SHP77 treated with DMSO at 0.1 percent for 48 hours (cell line): ENCODE measurements at places on chromosomes 3 and 15.

- no peak for DNase-seq
Observed at GRCh38 chr3:137024348-137024747, 66.6 kb downstream of the IL20RB start.

GRCh38 chr3:41863024-41863423, 98.9 kb downstream of the ULK4 start:
- DNase-seq, result no peak

DNA sequence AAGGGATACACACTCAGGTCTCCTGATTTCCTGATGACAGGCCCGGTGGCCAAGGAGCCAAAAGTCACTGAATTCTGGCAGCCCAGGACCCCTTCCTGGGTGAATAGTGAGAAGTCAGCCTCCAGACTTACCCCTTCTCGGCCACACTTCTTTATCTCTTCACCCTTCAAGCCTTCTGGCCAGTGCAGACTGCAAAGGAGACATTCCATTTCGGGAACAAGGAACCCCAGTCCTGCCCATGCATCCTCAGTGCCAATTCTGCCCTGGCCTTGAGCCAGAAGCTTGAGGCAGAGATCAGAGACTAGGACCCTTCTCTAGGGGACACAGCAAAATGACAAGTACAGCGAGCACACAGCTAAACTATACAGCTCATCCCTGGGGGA, 28.8 kb downstream of the GRAMD2A start:
- no peak for DNase-seq

- DNase-seq, result no peak
Observed at GRCh38 chr3:169243579-169243978, 419.9 kb downstream of the MECOM start.

GRCh38 chr3:152335273-152335672, 66.5 kb downstream of the MBNL1 start:
- DNase-seq, result no peak

GRCh38 chr3:23112491-23112890, 90.6 kb upstream of the UBE2E2 start:
- no peak for DNase-seq

DNA sequence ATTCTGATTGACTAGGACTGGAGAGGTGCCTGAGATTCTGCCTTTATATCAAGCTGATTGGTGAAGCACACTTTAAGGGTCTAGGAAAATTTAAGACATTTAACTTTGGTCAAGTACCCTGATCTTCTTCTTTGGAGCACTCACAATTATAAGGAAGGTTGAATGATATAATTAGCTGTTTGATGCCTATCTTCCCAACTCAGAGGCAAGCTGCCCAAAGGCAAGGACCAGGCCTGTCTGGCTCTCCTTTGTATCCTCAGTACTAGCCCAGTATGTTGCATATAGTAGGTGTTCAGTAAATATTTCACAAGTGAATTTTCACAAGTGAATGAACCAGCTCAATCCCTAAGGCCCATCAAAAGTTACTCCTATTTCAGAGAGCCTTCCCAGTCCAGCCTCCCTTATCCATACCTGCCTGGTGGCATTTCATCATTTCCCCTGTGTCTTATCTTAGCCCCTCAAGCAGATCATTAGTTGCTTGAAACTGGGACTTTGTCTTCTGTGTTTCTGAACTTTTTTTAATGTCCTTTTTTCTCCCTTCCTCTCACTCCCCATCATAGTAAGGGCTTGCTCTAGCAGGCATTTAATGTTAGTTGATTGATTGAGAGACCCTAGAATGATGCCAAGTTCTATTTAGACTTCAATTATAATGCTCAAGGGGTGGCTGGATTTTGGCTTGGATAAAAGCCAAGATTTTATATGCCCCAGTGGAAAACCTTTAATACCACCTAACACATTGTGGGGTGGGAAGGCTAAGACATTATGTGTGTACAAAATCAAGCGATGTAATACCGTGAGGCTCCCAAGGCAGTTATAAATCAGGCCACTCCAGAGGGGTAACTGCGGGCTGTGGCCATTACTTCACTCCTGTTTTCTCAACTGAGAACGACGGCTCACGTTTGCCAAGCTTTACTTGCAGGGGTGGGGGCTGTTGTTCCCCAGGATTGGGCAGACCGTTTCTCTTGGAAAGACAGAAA, 43.2 kb upstream of the BOC start:
- DNase-seq, result peak; percentile 11

DNA sequence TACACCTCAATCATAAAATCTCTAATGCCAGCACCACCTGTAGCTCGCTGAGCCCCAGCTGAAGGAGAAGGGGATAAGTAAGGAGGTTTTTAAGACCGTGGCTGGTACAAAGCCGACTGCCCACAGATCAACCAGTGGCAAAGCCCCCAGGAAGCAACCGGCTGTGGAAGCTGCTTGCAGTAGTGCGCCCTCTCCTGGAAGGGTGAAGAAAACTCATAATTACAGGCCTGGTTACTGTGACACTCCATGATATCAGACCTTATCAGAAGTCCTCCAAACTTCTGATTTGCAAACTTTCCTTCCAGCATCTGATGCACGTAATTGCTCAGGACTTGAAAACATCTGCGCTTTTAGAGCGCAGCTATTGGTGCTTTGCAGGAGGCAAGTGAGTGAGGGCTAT, 63.1 kb upstream of the MCTP2 start:
- DNase-seq, result no peak

GRCh38 chr3:195908694-195909581, 587 bp upstream of the TNK2 start:
- DNase-seq, result no peak

DNA sequence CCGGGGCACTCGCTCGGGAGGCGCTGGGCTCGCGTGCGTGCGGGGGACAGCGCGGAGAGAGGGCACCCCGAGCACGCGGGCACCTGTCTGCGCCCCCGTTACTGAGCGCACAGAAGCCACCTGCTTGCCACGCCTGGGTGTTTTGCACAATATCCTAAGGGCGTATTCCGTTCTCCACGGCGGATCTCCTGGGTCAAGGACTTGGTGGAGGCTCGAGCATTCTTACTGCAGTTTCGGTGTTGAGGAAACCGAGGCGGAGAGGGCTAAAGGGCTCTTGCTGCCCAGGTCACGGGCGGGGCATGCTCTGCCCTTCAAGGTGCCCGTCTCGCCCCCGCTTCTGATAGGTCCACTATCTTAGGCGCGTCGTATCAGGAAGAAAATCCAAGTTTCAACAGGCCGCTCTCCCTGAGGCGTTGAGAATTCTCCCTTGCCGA, 526 bp downstream of the GPD1L start:
- DNase-seq, result no peak

GRCh38 chr3:68306571-68306970, 625.8 kb downstream of the TAFA4 start:
- DNase-seq, result no peak

DNA sequence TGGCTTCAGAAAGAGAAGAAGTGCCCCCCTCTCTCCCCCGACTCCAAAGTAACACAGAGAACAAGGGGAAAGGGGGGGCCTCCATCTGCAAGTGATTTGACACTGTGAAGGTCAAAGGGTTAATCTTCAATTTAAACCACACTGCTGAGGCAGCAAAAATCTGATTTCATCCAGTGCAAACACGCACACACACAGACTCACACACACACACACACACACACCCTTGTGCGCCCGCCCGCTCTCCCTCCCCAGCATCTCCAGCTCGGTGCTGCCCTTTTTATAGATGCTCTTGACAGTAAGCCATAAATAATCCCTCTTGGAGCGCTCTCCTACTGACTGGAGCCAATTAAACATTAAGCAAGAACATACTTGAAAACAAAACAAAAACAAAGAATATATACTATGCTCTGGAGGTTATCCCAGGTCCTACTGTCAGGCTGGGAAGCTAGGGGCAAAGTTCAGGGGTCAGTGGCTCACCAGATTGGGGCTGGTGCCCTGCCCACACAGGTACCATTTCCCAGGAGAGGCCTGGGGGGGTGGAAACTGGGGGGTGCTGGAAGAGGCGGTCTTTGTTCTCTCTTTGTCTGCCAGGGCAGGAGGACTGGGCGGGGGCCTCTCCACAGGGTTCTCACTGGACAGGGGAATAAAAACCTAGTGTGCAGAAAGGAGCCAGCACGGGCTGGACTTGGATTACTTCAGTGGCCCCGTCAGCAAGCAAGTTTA, 16.3 kb downstream of the BMF start:
- peak; percentile 72 for DNase-seq

- peak; percentile 93 for DNase-seq
Observed at GRCh38 chr15:90174140-90174875, 26.8 kb upstream of the SEMA4B start.

DNA sequence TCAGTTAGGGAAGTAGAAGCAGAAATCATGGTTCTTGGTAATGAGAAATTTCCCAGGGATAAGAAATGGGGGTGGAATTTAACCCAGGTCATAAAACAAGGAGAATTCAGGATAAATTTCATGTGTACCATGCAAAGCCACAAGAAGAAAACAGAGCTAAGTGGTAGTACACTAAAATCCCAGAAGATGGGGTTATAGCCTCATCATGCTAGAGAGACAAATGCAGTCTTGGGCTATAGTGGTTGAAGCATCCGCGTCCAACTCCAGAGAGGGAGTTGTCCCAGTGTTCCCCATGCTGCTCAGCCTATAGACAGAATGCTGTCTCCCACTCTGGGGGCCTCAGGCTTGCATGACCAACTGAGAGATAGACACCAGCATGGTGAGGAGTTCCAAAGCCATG, 36.2 kb upstream of the CLRN1 start:
- DNase-seq, result no peak

DNA sequence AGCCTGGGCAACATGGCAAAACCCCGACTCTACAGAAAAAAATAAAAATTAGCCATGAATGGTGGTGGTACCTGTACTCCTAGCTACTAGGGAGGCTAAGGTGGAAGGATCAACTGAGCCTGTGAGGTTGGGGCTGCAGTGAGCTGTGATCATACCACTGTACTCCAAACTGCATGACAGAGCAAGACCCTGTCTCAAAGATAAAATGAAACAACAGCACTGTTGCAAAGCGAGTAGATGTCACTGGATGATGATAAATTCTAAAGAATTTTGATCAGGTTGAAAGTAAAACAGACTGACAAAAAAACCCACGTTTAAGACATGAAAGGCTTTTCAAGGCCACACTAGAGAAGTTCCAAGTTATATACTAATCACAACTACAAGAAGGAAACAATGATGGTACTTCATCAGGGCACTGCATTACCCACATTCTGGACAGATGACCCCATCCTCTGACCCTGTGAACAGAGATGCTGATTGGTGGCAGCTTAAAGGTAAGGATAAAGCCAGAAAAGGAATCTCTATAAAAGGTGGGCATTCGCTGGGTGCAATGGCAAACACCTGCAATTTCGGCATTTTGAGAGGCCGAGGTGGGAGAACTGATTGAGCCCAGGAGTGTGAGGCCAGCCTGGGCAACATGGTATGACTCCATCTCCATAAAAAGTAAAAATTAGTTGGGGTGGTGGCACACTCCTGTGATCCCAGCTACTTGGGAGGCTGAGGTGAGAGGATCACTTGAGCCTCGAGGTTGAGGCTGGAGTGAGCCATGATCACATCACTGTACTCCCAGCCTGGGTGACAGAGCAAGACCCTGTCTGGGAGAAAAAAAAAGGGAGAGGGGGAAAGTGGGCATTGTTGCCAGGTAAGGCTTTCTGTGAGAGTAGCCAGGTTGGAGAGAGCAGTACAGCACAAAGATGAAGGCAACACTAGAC, 59.2 kb downstream of the TBL1XR1 start:
- no peak for DNase-seq

DNA sequence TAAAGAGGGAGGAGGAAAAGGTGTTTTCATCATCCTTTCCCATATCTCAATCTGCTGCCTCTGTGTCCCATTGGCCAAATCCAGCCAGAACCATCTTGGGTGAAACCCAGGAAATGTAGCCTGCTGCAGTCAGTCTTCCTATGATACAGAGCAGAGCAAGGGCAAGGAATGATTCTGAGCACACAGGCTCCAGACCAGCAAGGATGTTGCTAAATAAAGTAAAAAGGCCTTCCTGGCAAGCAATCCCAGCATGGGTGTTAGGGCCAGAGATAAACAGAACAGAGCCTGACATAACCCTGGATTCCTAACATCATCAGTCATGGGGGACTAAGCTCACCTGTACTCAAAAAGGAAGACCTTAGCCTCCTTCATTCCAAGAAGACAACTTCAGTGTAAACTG, 90.7 kb upstream of the AGTR1 start:
- no peak for DNase-seq

DNA sequence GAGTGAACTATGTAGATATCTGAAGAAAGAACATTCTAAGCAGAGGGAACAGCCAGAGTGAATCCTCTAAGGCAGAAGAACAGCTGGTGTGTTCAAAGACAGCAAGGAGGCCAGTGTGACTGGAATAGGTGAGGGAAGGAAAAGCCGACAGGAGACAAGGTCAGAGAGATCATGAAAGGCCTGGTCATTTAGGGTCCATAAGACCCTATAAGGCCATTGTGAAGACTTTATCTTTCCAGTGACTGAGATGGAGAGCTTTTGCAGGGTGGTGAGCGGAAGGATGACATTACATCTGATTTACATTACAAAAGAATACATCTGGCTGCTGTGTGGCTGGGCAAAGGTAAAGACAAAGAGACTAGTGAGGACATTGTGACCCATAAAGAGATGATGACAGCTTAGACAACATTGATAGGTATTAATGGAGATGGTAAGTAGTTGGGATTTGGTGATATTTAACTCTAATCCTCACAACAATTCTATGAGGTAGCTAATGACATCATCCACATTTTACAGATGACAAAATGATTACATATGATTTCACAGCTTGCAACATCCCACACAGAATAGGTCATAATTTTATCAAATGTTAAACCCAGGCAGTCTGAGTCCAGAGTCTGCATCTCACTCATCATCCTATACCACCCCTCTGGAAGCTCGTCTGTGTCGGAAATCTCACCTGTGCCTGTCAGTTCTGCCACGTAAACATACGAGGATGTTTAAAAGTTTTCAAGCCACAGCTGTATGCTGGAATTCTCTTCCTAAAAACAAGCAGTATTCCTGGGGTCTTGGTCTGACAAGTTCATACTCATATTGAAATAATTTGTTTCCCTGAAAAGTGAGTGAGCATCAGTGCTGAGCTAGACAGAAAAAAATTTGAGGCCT, 70.2 kb upstream of the PIK3R4 start:
- no peak for DNase-seq

- no peak for DNase-seq
Observed at GRCh38 chr3:56157693-56158362, 310.4 kb downstream of the ERC2 start.

DNA sequence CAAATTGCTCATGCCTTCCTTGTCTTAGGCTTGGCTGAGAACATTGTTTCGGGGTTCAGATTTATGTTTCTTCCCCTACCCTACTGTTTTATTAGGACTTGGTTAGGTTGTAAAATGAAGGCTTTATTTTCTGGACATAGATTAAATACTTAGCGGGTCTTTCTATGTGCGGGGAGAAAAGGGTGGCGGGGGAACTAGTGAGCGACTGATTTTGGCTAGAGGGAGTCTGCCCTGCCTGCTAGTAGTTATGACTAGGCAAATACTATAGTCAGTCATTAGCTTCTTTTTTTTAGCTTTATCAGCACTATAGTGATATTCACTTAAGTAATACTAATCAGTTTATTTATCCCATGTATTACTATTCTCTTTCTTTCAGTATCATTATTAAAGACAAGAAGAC, 3.6 kb downstream of the CADM2 start:
- no peak for DNase-seq

DNA sequence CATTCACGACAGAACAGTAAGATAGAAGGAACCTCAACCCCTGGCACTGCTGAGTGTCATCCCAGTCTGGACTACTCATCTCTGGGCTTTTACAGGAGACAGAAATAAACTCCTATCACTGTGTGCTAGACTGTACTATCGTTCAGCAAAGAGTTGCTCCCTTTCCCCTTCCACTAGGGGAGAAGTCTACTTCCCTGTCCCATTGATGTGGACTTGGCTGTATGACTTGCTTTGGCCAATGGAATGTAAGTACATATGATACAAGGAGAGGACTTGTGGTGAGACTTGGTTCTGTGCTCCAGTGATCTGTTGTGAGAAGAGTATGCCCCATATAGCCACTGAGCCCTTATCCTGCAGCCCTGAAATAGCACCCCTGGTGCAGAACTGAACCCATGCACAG, 5.3 kb upstream of the KIF7 start:
- no peak for DNase-seq
